ENCODE measurements at places on chromosomes 5 and 9.
A peak's percentile ranks its signal among the peaks of the same experiment; 100 is the strongest.

DNA sequence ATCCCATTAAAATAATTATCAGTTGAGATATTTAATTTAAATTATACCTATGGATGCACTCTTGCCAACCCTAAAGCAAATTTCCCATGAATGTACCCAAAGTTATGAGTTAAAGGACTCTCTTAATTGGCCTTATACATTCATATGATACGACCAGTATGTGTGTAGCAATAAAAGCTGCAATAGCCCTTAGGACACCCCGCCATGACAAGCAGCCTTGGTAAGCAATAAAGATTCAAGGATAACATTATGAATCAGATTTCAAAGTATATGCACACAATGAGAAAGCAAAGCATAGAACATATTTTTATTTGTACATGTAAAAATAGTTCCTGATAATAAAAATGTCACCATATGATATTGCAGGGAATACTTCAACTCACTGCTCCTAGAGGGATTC lies 1699.3 kb upstream of the CDH9 start:
- no peak for DNase-seq

DNA sequence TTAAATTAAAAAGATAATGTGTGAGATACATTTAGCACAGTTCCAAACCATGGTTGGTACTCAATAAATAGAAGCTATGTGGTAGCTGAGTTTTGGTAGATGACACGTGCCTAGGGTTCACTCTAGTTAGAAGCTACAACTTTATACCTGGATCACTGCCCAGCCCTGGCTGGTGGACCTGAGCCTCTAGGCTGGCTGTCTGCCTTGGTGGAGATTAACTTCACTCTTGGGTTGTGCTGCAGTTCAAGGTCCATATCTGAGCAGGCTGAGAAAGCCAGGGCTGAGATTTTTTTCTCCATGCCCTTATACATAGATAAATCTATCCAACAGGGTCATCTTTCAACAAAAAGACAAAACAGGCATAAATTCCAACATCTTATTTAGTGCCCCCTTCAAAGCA lies 44.6 kb upstream of the SPDL1 start:
- DNase-seq, result no peak

- no peak for DNase-seq
These were observed 170.0 kb upstream of the ADAMTS16 start for GRCh38 chr5:4970171-4970570.

GRCh38 chr5:108950276-108950675 lies 202.6 kb downstream of the FER start:
- no peak for DNase-seq

- DNase-seq, result no peak
These were observed 556 bp downstream of the MTREX start for GRCh38 chr5:55308254-55308836.

GRCh38 chr9:113631871-113632665 lies 168.5 kb downstream of the RGS3 start:
- DNase-seq, result no peak

- no peak for DNase-seq
These were observed 97.5 kb upstream of the SSBP2 start for GRCh38 chr5:81848362-81848880.

- no peak for DNase-seq
These were observed 72.6 kb downstream of the SH3RF2 start for GRCh38 chr5:146009020-146009419.

DNA sequence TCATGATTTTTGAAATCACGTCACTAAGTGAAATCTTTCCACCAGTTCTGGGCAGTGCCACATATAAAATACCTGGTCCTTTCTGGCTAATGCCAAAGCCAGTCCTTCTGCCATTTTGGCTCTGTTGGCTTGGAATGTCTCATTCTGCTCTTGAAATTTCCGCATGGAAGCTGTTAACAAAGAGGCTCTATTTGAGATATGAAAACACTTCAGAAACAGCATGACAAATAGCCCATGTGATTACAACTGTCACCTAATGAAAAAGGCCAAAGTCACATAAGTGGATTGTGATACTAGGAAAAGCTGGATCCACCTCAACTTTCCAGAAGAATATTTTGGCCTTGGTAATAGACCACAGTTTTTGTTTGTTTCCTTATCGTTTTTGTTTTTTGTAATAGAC lies 12.8 kb downstream of the GOLGA1 start:
- DNase-seq, result no peak

DNA sequence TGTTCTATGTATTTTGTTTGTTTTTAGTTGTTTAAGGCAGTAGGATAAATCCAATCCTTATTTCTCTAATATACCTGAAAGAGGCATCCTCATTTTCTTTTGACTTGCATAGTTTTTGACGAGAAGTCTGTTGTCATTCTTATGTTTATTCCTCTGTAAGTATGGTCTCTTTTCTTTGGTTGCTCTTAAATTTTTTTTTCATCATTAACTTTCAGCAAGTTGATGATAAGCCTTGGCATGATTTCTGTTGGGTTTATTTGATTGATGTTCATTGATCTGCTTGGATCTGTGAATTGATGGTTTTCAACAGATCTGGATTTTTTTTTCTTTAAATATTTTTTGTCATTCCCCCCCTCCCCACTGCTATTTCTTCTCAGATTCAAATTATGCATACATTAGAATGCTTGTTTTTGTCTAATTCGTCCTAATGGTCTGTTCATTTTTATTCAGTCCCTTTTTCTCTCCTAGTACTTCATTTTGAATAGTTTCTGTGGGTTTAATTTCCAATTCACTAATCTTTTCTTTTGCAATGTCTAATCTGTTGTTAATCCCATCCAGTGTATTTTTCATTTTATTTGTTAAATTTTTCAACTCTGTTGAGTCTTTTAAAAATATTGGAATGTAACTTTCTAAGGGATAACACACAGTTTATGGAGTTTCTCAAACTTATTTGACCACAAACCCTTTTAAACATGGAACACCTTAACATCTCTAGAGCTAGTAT lies 495.9 kb downstream of the CSNK1G3 start:
- DNase-seq, result peak; percentile 51

DNA sequence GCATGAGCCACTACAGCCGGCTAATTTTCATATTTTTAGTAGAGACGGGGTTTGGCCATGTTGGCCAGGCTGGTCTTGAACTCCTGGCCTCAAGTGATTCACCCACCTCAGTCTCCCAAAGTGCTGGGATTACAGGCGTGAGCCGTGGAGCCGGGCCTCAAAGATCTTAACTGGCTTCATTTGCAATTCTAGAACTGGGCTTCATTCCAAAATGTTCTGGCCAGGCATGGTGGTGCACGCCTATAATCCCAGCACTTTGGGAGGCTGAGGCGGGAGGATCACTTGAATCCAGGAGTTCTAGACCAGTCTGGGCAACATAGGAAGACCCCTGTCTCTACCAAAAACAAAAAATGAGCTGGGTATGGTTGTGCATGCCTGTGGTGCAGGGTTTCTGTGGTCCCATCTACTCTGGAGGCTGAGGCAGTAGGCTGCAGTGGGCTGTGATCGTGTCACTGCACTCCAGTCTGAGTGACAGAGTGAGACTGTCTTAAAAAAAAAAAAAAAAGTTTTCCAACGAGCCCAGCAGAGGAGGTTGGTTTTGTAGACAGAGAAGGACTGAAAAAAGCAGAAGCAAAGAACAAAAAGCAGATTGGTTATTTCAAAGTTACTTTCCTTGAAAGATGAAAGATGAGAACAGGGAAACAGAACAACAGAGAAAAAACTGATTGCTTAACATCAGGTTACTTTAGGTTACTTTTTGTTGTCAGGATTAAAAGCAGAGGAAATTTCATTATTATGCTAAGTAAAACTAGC lies 78.2 kb downstream of the ANKRD55 start:
- DNase-seq, result no peak

GRCh38 chr9:115039516-115040120 lies 78.3 kb downstream of the TNC start:
- no peak for DNase-seq

- DNase-seq, result no peak
These were observed 83.4 kb downstream of the ACTL7B start for GRCh38 chr9:108772301-108772894.

GRCh38 chr5:81300921-81301270 lies 491 bp upstream of the ZCCHC9 start:
- DNase-seq, result peak; percentile 21

DNA sequence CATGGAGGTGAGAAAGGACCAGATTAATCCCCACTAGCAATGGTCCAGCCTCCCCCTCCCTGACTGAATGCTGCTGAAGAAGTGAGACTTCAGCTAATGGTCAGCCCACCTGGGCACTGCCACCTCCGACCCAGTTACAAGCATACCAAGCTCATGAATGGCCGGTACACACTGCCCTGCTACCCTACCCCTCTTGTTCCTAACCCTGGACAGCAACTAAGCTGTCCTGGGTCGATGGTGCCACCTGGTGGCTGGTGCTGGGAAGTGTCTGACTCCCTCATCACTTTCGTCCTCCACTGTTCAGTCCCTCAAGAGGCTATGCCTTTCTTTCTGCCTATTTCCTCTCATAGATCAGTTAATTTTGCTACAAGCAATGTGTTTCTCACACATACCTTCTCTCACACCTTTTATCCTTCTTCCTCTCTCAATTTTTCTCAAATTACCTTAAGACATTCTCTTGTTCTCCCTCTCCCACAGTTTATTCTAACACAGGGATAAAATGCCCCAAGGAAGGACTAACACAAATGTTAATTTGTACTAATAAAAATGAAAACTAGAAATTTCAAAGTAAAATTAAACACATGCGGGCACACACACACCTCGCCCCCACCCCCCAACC lies 42.4 kb downstream of the PAX5 start:
- DNase-seq, result peak; percentile 75

- DNase-seq, result no peak
These were observed 1627.4 kb upstream of the C9orf72 start for GRCh38 chr9:29200650-29201049.

DNA sequence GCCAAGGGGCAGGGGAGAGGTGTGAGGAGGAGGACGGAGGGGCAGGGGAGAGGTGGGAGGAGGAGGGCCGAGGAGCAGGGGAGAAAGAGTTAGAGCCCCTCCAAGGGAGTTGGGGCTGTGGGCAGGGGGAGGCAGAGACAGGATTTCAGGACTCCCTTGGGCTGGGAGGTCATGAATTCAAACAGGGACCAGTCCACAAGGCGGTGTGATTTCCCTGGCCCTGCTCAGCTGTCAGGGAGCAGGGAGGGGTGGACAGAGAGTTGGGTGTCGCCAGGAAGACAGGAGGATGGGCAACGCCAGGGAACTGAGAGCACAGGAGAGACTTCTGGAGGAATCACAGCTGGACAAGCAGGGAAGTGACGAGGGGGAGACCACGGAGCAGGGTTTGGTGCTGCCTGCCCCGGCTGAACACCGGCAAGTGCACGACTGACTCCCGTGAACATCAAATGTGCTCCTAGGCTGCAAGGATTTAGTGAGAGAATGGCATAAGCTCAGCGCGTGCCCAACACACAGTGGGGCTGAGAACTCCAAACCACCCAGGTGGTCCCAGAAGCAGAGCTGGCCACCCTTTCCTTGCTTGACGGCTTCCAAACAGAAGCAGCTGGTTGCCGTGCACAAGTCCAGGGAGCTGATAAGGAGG lies 17.8 kb upstream of the OLFM1 start:
- DNase-seq, result no peak

GRCh38 chr9:69272212-69272611 lies 52.8 kb upstream of the ENTREP1 start:
- no peak for DNase-seq

GRCh38 chr9:108783326-108783725 lies 72.5 kb downstream of the ACTL7B start:
- no peak for DNase-seq

DNA sequence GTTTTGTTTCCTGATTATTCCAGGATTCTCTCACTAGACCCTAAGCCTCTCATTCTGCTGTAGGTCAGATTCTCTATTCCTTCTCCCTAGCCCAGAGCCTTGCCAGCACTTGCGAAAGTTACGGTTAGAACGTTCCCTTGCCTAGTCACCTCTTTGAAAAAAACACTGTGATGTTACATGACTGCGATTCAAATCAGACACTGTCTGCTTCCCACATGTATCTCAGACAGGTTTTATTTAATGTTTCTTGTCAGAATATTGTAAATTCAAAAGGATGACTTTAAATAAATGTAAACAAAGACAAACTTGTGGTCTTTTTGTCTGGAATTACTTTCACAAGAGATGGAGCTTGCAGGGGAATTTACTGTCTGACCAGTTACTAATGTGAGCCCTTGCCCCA lies 116.5 kb upstream of the OTULINL start:
- DNase-seq, result no peak

GRCh38 chr9:88775037-88775471 lies 216.2 kb upstream of the S1PR3 start:
- no peak for DNase-seq

GRCh38 chr9:19768798-19769197 lies 20.0 kb downstream of the SLC24A2 start:
- no peak for DNase-seq

- DNase-seq, result no peak
These were observed 26.4 kb downstream of the C9orf43 start for GRCh38 chr9:113436728-113437515.

- DNase-seq, result peak; percentile 22
These were observed 7.0 kb downstream of the NFIB start for GRCh38 chr9:14306672-14307660.

- no peak for DNase-seq
These were observed 36.8 kb downstream of the GPBP1 start for GRCh38 chr5:57210633-57211032.

DNA sequence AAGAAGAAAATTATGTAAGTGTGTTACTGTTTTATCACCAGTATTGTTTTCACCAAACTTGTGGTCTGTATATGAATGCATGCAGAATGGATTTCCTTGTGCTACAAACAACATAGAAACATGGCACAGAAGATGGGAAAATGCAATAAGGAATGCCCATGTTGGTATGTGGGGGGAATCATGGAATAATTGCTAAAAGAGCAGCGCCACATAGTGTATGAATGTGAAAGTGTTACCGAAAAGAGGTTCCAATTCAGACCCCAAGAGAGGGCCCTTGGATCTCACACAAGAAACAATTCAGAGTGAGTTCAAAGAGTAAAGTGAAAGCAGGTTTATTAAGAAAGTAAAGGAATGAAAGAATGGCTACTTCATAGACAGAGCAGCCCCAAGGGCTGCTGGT lies 26.4 kb upstream of the TYRP1 start:
- DNase-seq, result peak; percentile 66

- no peak for DNase-seq
These were observed 12.6 kb upstream of the CEMIP2 start for GRCh38 chr9:71780953-71781352.

GRCh38 chr9:86262492-86262891 lies 3.0 kb upstream of the C9orf153 start:
- no peak for DNase-seq

GRCh38 chr5:67244345-67244793 lies 47.8 kb upstream of the CD180 start:
- DNase-seq, result no peak

All from GM23338 (cell line).